ENCODE measurements at places on chromosomes 5 and 9. TPM values are rescaled to one million over a fixed set of nuclear protein-coding genes. Genes with fewer than 3 reads are reported as not detected.

Gene SLC1A3
- 231 TPM for total RNA-seq

Gene LCN9
- not detected for total RNA-seq

Gene GPR150
- total RNA-seq, result not detected

Gene PCDHA1
- 9.1 TPM for total RNA-seq

Gene PLAC8L1
- not detected for total RNA-seq

Gene ACTBL2
- total RNA-seq, result not detected

Gene NCS1
- total RNA-seq, result 150 TPM

Gene CYLC2
- total RNA-seq, result not detected

Gene PDLIM4
- 4.4 TPM for total RNA-seq

Gene CCNI2
- total RNA-seq, result 0.94 TPM

Gene CORO2A
- total RNA-seq, result 5.0 TPM

Gene JMY
- total RNA-seq, result 46.0 TPM

Gene FNIP1
- 69.2 TPM for total RNA-seq

Gene PCDHB8
- 15.0 TPM for total RNA-seq

Gene GADD45G
- 13.8 TPM for total RNA-seq

Gene CSNK1G3
- total RNA-seq, result 142 TPM
